ENCODE measurements at places on chromosomes 16 and 17. TPM values are rescaled to one million over a fixed set of nuclear protein-coding genes. Genes with fewer than 3 reads are reported as not detected.

DNA sequence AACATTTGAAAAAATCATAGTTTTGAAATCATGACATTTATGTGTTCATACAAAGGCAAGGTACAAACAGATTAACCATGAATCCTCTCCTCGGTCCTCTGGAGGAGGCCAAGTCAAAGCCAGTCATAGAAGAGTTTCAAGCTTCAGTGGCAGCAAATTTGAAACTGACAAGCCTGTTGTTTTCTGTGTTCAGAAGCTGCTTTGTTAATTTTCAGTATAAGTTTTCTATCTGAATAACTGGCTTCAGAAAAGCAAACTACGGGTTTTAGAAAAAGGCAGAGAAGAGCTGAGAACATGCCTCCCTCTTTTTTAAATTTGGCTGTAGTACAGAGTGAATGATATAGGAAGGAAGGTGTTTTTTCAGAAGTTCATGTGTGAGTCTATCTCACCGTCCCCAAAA is 79.6 kb upstream of the CLEC18B start:
- DNase-seq: no peak

DNA sequence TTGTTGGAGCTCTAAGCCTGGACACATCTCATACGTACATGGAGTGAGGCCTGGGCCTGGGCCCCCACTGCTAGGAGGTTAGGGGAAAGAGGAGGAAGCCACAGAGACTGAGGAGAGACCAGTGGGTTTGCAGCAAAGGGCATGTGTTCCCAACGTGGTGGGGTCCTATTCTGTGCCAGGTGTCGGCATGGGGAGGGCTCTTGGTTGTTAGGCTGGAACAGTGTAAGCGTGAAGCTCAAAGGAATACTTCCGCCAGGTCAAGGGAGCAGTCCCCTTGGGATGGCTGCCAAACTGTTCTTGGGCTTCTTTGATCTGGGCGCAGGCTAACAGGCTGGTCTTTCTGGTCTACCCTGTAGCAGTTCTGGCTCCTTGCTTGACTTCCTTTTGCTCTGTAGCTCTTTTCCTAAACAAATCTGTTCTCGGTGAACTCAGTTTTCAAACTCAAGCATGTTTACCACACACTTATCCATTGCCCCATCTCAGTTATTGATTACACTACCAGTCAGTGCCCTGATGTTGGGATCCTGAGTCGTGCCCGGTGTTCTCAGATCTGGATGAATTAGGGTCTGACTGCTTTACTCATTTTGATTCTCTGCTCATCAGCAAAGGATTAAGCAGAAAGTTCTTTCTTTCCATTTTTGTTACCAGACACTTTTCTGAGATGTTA is 36.4 kb downstream of the GPT2 start:
- no peak for DNase-seq

DNA sequence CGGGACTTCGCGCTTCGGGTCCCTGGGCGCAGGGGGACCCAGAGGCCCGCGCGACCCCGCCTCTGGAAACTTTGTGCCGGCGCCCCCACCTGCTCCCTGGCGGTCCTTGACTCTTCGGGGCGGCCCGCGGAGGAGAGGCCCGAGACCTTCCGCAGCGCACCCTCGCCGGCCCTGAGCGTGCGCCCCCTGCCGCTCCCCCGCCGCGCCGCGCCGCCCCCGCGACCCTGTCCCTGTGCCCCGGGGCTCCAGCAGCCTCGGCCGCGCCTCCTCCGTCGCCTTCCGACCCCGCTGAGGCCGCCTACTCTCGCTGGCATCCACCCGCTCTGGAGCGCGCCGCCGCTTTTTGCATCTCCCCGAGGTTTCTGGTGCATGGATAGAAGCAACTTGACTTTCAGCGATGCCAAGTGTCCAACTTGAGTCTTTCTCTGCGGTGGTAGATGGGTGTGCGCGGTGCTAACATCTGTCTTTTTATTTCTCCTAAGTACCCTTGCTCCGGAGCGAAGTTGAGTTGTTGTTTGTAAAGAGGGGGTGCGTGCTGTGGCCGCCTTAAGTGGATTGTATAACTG is 414 bp downstream of the DUSP14 start:
- peak; percentile 64 for DNase-seq

DNA sequence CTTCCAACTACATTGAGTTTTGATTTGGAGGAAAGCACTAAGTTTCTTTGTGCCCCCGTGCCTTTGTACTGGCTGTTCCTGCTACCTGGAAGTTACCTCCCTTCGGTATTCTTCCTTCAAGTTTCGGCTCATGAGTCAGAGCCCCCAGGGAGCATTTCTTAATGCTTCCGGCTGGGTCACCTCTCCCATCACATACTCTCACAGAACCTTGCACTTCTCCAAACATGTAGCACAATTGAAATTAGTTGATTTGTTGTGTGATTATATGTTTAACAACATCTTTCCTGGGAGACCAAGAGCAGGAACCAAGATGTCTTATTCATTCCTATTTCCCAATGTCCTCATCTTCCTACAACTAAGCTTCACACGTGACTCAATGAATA is 158.6 kb upstream of the CDH5 start:
- no peak for DNase-seq

DNA sequence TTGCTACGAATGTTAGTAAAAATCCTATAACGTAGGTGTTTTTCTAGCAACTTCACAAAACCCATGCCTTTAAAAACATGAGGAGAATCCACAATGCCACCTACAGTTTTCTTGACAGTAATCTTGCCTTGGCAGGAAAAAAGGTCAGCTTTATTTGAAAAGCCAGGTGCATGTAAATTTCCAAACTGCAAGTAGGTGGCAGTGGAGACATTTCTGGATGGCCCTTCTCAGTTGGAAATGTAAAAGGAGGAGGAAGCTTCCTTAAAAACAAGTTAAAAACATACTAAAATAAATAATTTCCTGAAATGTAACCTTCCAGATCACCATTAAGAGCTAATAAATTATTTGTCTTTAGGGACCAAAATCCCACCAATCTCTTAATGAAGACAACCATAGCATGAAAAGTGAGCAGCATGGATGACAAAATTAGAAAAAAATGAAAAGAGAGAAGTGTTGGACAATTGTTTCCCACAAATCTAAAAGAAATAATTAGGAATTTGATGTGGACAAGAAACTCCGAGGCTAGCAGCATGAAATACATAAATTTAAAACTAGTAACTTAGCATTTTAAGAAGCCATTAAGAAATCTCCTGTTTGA is 152.2 kb downstream of the SNX11 start:
- DNase-seq: no peak

GRCh38 chr16:31216422-31217135 is at the start of gene PYDC1:
Gene PYDC1 (minus strand): TSS chr16:31217135. CDS start chr16:31217028, 107 bp downstream.
- DNase-seq: no peak

GRCh38 chr16:85330694-85331188 is 218.5 kb upstream of the CIBAR2 start:
- no peak for DNase-seq

GRCh38 chr17:48500435-48501426 is 30.1 kb downstream of the HOXB1 start:
- no peak for DNase-seq

- no peak for DNase-seq
These were observed 385.9 kb downstream of the CPPED1 start for GRCh38 chr16:12417815-12418211.

GRCh38 chr16:75483222-75483621 is 12.0 kb downstream of the CHST6 start:
- no peak for DNase-seq

- no peak for DNase-seq
These were observed 32.6 kb upstream of the KSR1 start for GRCh38 chr17:27423651-27424050.

GRCh38 chr16:71407731-71408130 is 34.1 kb downstream of the TLE7 start:
- DNase-seq: no peak

DNA sequence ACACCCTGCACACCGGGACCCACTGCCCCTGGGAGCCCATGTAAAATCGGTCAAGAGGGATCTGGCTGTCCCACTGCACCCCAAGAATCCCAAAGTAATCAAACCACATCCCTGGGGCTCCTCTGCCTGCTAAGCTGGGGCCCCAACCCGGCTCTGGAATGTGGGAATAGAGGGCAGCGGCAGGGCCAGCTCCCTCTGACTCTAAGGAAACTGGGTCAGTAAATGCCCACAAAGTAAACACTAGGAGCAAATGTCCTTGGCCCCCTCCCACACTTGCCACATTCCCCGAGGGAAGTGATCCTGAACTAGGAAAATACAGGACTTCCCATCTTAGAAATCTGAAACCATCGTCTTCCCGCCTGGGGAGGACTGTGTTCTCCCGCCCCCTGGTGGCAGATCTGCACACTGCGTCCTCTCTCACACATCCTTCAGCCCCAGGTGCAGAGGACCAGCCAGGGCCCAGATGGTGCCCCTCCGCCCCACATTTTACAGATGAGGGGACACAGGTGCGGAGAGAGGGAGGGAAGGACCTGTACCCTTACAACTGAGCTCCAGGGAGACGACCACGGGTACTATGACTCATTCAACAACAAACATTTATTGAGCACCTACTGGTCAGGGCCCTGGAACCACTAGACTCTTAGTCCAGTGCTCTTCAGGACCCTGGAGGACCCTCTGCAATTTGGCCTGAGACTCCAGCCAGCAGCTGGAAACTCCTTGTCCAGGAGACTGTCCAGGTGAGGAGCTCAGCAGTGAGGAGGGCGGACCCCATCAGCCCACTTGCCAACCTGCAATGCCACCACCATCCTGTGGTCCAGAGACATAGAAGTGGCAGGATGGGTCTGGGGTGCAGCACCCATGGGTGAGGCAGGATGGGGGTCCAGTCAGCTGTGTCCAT is 10.1 kb downstream of the P3H4 start:
- DNase-seq: peak; percentile 68

DNA sequence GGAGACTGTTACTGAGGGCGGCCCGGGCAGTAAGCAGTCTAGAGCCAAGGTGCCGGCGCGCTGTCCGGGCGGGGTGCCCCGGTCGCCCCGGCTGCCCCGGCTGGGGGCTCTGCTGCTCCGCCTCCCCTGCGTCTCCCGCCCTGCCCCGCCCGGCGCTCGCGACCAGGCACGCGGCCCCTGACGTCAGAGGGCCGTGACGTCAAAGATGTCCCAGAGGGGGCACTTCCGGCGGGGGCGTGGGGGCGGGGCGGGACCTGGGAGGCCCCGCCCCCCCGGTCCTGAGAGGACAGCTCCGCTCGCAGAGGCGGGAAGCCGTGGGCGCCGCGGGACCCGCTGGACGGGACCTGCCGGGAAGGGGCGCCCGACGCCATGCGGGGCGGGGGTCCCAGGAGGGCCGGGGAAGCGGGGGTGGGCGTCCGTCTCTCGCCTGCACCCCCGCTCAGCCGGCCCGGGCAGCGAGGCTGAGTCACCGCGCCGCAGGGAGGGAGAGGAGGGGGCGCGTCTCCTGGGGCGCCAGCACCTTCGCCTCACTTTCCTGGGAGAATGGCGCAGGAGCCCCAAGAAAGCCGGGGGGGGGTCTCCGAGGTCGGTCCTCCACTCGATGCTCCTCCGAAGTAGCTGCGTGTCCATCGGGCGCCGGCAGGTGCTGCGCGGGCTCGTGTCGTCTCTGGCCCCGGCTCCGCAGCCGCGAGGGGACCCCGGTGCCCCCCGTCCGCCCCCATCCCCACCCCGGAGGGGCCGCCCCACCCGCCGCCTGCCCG is 4.4 kb upstream of the HIC1 start:
- DNase-seq: peak; percentile 67

- DNase-seq: no peak
These were observed 21.1 kb upstream of the JPT2 start for GRCh38 chr16:1656808-1657617.

- no peak for DNase-seq
These were observed at the start of gene P2RX1 for GRCh38 chr17:3915995-3916696. Gene P2RX1 (minus strand): TSS chr17:3916465. CDS start chr17:3916225, 240 bp downstream.

DNA sequence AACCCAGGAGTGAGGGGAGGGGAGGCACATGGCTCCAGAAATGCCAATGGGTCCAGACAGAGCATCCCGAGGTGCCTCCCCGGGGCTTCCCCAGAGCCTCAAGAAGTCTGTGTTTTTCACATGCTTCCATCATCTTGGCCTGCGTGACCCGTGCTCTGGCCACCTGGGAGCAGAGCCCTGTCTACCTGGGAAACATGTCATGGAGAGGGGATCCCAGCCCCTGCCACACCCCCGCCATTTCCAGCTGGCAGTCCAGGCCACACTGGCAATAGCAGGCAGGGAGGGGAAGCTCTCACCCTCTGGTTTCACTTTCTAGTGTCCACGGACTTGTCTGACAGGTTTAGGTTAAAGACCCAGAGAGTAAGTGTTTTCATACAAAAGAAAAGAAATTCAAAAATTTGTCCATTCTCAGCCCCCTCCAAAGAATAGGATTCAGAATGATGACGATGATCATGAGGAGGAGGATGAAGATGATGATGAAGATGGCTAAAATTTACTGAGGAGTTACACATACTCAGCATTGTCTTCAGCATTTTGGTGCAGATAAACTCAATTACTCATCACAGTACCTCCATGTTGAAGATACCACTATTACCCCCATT is 9.0 kb downstream of the SMIM5 start:
- DNase-seq: no peak

- no peak for DNase-seq
These were observed at the start of gene CCL8 for GRCh38 chr17:34319039-34319483. Gene CCL8 (plus strand): TSS chr17:34319435. CDS start chr17:34319502, 67 bp downstream.

- DNase-seq: no peak
These were observed 25.9 kb downstream of the DBNDD1 start for GRCh38 chr16:89993377-89993776.

- no peak for DNase-seq
These were observed 634.8 kb downstream of the KCNJ2 start for GRCh38 chr17:70804161-70804560.

- no peak for DNase-seq
These were observed 6.4 kb downstream of the NFE2L1 start for GRCh38 chr17:48054238-48055185.

DNA sequence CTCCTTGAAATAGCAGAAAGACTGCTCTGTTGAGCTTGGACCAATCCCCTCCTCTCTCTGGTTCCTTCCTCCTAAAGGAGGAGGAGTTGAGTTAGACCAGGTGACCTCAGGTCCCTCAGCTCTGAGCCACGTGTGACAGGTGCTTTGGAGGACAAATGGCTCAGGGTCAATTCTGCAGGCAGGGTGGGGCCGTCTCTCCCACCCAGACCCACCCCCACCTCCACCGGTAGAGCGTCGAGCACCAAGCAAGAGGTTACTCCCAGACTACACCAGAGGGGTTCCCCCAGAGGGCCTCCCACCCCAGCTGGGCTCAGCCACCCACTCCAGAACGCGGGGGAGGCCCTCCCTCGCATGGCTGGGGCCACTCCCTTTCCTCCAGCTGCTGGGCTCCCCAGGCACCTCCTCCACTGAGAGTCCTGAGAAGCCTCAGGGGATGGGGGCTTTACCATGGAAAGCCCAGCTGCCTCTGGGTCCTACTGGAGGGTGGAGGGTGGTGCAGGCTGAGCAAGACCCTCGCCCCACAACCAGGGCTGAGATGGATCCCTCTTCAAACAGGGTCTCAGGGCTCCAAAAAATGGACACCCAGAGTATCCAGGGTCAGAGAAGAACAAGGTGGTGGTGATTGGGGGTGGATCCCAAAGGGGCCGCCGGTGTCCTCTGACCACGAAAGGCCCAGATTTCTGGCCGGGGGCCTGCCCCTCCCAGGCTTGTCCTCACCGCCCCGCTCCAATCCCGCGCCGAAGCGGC is 7.6 kb downstream of the MYO1C start:
- peak; percentile 51 for DNase-seq

METTL22 gene
- 23.9 TPM for total RNA-seq

SCGB1C2 gene
- not detected for total RNA-seq

LUC7L gene
- 137 TPM for total RNA-seq

HSD17B2 gene
- not detected for total RNA-seq

ACSM3 gene
- 5.1 TPM for total RNA-seq

ITGB3 gene
- total RNA-seq: 7.8 TPM
